NCI-H2171 treated with DMSO at 0.1 percent for 48 hours (cell line): ENCODE measurements at places on chromosomes 4 and X.
A peak's percentile ranks its signal among the peaks of the same experiment; 100 is the strongest.

- DNase-seq = no peak
Measured at GRCh38 chrX:130330146-130330545, 9.6 kb upstream of the SLC25A14 start.

- no peak for DNase-seq
Measured at GRCh38 chr4:148857973-148858534, 415.8 kb upstream of the NR3C2 start.

DNA sequence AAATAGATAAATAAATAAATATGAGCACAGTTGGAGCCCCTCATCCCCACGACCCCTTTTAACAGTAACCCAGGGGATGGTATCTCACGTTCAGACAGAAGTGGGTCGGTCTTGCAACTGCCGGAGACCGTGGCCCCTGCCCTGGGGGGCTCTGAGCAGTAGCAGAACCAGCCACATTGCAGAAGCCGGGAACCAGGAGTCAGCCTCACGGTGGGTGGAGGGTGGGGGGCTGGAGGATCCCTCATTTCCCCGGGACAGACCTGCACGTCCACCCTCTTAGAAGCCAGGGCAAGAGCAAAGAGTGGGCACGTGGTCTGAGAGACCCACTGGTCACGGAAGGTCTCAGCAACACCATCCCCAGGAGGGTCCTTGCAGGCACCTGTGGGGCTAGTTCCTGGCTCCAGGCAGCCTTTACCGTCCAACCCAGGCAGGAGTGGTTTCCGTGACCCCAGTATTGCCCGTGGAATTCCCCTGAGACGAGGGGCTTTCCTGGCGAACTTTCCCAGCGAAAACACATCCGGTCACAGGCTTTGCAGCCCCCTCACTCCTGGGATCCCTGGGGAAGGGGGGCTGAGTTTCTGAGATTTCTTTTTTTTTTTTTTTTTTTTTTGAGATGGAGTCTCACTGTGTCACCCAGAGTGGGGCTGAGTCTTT, 8.8 kb upstream of the IL3RA start:
- no peak for DNase-seq

- DNase-seq = peak; percentile 6
Measured at GRCh38 chr4:100268789-100269188, 78.5 kb upstream of the DDIT4L start.

DNA sequence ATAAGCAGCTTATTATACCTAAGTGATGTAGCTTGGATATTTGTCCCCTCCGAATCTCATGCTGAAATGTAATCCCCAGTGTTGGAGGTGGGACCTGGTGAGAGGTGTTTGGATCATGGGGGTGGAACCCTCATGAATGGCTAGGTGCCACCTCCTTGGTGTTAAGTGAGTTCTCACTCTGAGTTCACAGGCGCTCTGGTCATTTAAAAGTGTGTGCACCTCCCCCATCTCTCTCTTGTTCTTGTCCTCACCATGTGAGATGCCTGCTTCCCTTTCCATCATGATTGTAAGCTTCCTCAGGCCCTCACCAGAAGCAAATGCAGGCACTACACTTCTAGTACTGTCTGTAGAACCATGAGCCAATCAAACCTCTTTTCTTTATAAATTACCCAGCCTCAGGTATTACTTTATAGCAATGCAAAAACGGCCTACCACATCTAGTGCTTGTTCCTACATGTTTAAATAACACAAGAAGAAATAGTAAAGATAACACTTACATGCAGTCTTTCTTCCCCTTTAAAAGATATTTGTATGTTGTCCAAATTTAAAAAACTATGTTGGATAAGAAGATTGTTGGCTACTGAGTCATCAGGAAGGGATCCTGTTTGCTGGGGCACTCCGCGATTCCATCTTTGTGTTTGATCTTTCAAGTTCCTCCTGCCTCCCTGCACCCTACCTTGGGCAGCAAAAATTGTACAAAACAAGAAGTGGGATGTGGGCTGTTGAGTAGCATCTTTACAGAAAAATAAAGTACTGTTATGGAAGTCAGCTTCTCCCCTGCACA, 29.7 kb downstream of the PPP1R2C start:
- no peak for DNase-seq

DNA sequence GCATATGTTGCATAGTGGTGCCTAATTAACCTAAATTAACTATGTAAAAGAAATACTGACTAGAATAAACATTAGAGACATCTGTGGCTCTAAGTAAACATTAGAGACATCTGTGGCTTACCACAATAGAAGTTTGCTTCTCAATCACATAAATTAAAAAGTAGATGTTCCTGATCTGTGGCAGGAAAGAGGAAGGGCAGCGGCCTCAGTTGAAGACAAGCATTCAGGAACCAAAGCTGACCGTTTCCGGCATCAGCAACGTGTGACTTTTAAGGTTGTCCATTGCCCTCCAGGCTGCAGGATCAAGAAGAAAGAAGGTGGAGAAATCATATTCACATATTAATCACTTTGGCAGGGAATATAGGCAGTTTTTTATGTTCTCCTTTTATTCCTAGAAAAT, 336.3 kb upstream of the TRAM1L1 start:
- DNase-seq = no peak

- DNase-seq = no peak
Measured at GRCh38 chr4:154564311-154564710, 1.5 kb downstream of the FGB start.

DNA sequence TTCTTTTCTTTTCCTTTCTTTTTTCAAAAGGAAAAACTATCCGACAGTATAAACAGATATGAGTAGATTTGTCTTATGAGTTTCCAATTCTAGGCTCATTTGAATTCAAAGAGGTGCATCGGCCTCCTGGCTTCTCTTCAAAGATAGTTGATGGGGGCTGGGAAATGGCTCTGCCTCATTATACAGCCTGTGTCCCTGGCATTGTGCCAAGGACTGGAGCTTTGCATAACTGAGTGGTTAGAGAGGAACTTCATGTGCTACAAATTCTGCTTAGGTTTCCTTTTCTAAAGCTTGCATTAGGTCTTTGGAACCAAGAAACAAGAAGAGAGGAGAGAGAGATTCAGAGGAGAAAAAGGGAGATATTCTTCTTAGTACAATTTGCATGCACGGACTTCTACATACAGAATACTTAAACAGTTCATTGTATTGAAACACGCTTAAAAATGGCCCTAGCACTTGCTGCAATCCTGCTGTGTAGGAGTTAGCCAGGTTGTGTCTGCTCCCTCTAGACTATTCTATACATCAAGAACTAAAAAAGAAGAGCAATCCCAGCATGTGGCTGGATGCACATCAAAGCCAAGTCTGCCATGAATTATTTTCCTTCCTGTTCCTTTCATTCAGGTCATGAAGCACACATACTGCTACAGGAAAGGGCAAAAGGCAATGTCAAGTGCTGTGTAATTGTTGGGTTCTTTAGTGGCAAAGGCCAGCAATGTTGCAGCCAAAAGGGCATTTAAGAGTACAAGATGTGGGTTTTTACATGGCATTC, 70.9 kb downstream of the INTS12 start:
- DNase-seq = no peak
